ENCODE measurements at places on chromosomes 3 and 15.

GRCh38 chr3:60281970-60282369, 969.3 kb downstream of the FHIT start:
- no peak for DNase-seq

DNA sequence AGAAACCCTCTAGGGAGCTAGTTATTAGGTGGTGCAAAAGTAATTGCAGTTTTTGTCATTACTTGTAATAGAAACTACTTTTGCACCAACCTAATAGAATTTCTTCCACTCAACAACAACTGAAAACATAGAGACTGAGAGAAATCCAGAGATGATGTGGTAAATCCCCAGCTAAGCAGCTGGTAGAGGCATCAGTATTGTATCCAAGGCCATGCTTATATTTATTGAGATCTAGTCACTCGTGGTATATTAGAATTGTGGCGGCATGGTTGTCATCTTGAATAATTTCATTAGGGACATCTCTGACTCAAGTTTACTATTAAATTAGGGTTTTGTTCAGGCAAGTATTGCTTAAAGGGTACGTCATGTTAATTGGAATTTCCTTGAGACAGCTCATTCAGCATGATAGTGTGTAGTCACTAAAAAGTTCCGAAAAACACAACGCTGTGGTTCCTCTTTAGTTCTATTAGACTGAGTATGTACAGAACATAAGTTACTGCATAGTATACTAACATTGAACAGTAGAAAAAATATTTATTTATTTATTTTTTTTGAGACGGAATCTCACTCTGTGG, 35.3 kb downstream of the PAK2 start:
- no peak for DNase-seq

- no peak for DNase-seq
These were observed 78.9 kb downstream of the CDIN1 start for GRCh38 chr15:36658312-36658711.

DNA sequence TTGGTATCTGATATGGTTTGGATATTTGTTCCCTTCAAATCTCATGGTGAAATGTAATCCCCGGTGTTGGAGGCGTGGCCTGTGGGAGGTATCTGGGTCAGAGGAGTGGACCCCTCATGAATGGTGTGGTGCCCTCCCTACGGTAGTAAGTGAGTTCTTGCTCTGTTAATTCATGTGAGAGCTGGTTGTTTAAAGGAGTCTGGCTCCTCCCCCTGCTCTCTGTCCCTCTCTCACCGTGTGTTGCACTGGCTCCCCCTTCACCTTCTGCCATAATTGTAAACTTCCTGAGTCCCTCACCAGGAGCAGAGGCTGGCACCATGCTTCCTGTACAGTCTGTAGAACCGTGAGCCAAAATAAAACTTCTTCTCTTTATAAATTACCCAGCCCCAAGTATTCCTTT, 246.9 kb upstream of the AGTR1 start:
- no peak for DNase-seq

- no peak for DNase-seq
These were observed 713.0 kb upstream of the CADM2 start for GRCh38 chr3:84245789-84246188.

GRCh38 chr3:183435661-183436060, 7.2 kb upstream of the MCF2L2 start:
- no peak for DNase-seq

DNA sequence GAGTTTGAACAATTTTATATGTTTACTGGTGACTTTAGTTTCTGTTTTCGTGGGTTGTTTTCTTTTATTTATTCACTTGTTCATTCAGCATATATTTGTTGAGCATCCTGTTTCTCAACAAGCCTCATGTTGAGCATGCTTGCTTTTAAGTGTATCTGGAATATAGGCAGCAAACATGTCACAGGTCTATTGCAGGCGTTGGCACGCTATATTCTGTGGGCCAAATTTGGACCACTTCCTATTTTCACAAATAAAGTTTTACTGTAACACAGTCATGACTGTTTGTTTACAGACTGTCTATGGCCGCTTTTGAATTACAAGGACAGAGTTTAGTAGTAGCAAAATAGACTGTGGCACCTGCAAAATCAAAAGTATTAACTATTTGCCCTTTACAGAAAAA, 89.6 kb downstream of the THRB start:
- DNase-seq, result no peak

DNA sequence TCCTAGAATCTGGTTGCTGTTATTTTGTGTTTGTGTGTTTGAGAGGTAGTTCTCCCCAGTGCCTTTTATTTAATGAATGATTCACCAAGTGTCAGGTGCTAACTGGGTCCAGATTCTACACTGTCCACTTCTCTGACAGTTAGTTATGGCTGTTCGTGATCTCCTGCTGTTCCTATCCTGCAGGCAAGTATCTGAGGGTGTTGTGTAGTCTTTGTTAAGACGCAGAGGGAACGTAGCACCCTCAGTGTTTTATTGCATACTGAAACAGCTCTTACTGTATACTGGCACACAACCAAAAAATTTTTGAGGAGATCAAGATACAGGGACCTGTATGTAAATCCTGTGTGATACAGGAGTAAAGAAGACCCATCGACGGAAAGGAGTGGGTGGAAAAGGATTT, 1271.3 kb downstream of the ROBO1 start:
- DNase-seq, result no peak

DNA sequence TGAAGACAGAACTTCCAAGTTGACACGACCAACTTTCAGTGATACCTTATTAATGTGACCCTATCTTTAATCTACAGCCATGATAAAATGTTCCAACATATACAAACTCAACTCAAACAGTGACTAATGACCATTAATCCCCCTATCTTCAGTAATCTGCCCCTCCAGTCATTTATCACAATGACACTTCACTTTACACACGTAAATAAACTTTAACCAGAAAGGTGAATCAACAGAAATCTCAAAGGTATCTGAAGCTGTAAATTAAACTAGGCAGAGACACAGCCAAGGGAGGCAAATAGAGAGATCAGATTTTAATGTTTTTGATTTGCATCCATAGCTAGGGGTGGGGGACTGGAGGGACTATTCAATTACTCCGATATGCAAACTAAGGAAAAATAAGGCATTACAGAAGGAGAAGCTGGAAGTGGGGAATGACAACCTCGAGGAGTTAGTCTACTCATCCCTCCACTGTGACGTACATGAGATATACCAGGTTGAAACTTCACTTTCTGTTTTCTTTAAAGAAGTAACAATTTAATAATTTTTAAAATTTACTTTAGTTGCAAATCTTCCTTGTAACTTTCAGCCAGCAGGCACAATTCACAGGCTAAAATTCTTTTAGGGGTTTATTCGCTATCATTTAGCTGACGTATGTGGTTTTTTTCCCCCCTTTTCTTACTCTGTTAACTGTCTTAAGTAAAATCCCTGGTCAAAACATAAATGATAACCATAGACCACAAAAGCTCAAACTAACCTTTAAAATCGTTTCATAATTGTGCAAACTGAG, 751.0 kb downstream of the ROBO1 start:
- DNase-seq, result no peak

GRCh38 chr3:176521531-176522175, 675.6 kb downstream of the TBL1XR1 start:
- DNase-seq, result no peak

DNA sequence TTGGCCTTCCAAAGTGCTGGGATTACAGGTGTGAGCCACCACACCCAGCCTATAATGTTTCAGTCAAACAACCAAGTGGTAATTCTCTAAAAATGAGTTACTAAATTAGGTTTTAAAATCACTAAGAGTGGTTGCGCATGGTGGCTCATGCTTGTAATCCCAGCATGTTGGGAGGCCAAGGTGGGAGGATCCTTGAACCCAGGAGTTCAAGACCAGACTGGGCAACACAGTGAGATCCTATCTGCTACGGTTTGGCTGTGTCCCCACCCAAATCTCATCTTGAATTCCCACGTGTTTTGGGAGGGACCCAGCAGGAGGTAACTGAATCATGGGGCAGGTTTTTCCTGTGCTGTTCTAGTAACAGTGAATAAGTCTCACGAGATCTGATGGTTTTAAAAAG, 26.1 kb downstream of the SEC11A start:
- no peak for DNase-seq

DNA sequence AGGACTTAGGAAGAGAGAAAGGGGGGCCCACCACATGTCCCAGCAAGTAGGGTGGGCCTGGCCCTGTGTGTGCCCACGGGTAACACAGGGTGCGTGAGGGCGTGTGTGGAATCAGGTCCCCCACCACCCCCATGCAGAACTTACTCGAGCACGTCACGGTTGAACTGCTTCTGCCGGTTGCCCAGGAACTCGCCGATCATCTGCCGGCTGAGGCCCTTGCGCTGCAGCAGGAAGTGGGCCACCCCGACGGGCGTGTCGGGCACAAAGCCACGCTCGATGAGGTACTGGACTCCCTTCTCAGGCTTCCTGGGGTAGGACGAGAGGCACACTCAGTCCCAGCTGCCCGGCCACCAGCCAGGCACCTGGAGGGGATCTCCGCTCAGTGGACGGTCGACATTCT, 83.1 kb upstream of the RPL32 start:
- no peak for DNase-seq

DNA sequence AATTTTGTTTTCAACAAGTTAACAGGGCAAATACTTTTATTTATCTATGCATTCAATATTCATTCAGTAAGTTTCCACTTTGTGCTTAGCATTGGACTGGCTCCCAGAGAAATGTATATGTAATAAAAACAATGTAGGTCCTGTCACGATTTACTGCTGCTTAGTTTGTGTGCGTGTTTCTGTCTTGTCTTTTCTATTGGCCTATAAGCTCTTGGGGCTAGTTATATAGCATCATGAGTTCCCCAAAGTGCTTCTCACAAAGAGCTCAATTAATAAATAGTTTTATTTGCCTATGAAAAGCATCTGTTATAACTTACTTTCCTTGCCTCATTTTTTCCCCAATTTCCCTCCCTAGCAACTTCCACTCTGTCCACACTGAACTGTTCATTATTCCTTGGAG, 666.7 kb upstream of the NAALADL2 start:
- DNase-seq, result no peak

DNA sequence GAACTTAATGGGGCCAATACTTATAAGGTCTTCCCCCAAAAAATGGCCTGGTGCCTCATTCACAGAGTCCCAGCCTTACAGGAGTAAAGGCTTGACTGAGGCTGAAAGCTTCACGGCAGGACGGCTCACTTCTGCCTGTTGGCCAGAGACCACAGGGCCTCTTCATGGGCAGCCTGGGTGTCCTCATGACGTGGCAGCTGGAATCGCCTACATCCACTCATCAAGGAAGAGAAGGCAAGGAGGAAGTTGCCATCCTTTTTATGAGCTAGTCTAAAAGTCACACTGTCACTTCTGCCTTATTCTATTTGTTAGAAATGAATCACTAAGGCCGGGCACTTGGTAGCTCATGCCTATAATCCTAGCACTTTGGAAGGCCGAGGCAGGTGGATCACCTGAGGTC, 89.3 kb upstream of the DGKG start:
- DNase-seq, result no peak

Data from stimulated activated CD8-positive, alpha-beta memory T cell treated with anti-CD3 and anti-CD28 coated beads, Interleukin-4, amount 100 ng/mL, for 1 hour (primary cell).